Heart right ventricle (tissue), 16 donors: ENCODE measurements at places on chromosomes 2 and 18. TPM values are rescaled to one million over a fixed set of nuclear protein-coding genes. Genes with fewer than 3 reads are reported as not detected.

- H3K27me3 ChIP-seq, result no peaks in the 10 kb centered on the region
- H3K36me3 ChIP-seq, result no peaks in the 10 kb centered on the region
- H3K4me1 ChIP-seq, result peaks cover 11% of the 10 kb centered on the region
- no peak for DNase-seq
Measured at GRCh38 chr2:172345956-172346555, 81.3 kb upstream of the ITGA6 start.

DNA sequence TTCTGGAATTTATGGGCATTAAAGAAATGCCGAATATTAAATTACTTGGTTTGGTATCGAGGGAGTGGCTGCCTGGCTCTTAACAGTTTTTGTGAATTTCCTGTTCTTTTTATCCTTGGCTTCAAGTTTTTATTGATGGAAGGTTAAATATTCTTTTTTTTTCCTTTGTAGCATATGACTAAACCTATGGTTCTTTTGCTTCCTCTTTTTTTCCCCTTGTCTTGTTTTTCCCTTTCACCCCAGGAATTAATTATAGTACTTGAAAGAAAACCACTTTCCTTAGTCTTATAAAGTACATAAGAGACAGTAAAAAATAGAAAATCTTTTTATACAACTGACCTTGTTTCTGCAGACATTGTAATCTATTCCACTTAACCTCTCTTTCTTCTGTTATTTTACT, 42.4 kb downstream of the MGAT5 start:
- no peaks in the 10 kb centered on the region for H3K36me3 ChIP-seq
- H3K27ac ChIP-seq, result no peak overlapping the region
- no peak overlapping the region for H3K4me3 ChIP-seq
- H3K4me1 ChIP-seq, result peaks cover 65% of the 10 kb centered on the region
- no peak for DNase-seq
- no peaks in the 10 kb centered on the region for H3K27me3 ChIP-seq

DNA sequence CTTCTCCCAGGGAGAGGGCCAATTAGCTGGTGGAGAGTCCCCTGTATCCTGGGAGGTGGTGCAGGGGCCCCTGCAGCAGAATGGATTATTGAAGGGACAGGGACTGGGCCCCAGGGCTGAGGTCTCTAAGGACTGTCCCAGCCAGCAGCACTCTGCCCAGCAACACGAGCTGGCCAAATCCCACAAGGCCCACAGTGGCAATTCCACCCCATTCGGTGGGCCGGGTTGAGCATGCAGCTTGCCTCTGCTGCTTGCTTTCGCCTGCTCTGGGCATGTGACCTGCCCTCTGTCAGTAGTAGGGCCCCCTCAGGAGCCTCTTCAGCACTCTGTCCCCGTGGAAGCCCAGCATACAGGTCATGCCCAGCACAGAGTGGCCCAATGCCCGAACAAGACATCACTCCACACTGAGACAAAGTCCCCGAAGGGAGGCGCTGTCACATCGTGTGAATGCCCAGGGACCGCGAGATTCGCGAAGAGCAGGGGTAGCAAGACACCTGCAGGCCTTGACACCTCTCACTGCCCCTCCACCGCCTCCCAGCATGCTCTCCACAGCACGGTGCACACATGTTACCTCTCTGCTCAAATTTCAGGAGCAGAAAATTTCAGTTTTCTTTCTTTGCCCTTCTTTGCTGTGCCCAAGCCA, 65.4 kb downstream of the CRACDL start:
- no peak overlapping the region for H3K4me3 ChIP-seq
- no peaks in the 10 kb centered on the region for H3K27me3 ChIP-seq
- no peak overlapping the region for H3K27ac ChIP-seq
- DNase-seq, result no peak

DNA sequence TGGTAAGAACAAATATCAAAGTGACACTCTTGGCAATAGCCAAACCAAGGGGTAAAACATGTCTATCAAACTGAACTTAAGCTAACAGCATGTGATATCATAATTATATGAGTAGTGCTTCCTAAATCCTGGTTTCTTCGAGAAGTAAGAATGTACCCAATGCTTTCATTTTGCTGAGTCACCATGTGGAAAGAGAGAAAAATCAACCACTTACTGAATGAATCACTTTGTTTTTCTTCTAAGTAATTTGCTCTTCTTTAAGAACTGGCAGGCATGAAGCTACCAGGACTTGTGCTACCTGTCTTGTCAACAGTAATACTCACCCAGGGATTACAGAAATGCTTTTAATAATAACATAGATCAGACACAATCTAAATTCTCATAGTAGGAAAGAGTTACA, 19.0 kb upstream of the DUSP19 start:
- no peak overlapping the region for H3K27ac ChIP-seq
- DNase-seq, result no peak
- H3K4me1 ChIP-seq, result peaks cover 5% of the 10 kb centered on the region
- H3K27me3 ChIP-seq, result no peaks in the 10 kb centered on the region
- no peaks in the 10 kb centered on the region for H3K36me3 ChIP-seq
- H3K4me3 ChIP-seq, result no peak overlapping the region

DNA sequence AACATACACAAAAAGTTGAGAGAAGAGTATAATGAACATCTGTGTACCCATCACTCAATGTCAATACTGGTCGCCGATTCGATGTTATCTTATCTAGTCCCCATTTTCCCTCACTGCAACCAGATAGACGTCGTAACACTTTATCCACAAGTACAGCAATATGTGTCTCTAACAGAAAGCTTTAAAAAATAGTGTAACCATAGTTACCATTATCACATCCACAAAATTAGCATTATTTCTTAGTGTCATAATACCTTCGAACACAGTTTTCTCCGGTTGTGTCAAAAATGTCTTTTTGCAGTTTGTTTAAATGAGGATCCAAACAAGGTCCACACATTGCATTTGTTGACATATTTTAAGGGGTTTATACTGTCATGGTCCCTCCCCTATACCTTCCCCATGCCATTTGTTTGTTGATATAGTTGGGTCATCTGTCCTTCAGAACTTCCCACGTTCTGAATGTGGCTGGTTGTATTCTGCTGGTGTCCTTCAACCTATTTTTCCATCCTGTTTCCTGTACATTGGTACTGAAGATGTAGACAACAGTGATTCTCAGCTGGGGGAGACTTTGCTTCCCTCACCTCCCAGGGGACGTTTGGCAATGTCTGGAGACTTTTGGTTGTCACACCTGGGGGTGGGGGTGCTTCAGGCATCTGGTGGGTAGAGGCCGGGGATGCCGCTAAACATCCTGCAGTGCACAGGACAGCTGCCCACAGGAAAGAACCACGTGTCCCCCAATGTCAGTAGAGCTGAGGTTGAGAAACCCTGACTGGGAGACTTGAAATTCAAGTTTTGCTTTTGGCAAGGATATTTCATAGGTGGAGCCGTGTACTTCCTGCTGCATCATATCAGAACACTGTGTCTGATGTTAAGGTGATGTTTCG, 72.7 kb upstream of the SPRED2 start:
- DNase-seq, result no peak
- H3K27ac ChIP-seq, result no peak overlapping the region
- H3K36me3 ChIP-seq, result no peaks in the 10 kb centered on the region
- H3K4me1 ChIP-seq, result no peaks in the 10 kb centered on the region

DNA sequence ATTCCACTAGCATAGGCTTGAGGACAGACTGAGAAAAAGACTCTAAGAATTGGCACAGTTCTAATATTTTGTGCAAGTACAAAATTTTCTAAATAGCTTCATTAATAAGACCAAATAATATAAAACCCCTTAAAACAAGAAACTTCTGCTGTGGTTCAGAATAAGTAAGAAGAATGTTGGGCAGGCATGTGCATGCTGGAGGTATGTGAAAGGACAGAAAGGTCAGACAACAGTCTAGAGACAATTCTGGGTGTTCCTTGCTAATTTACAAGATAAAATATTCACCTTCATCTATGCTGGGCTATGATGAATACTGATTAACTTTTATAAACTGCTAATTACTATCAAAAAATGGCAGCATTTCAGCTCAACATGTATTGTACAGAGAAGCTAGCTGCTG, 14.9 kb downstream of the CEBPZOS start:
- peaks cover 100% of the 10 kb centered on the region for H3K36me3 ChIP-seq
- no peaks in the 10 kb centered on the region for H3K4me1 ChIP-seq
- no peak overlapping the region for H3K4me3 ChIP-seq
- no peak for DNase-seq
- no peaks in the 10 kb centered on the region for H3K27me3 ChIP-seq

The TTC27 gene
- 13.2 TPM for total RNA-seq

The HOXD13 gene
- not detected for total RNA-seq
